HS-5 (cell line): ENCODE measurements at places on chromosomes 12 and 14.

GRCh38 chr12:128408669-128409068, 141.7 kb downstream of the TMEM132C start:
- DNase-seq = no peak

GRCh38 chr14:102694530-102695166, 82.6 kb upstream of the TRAF3 start:
- peak; percentile 41 for DNase-seq

DNA sequence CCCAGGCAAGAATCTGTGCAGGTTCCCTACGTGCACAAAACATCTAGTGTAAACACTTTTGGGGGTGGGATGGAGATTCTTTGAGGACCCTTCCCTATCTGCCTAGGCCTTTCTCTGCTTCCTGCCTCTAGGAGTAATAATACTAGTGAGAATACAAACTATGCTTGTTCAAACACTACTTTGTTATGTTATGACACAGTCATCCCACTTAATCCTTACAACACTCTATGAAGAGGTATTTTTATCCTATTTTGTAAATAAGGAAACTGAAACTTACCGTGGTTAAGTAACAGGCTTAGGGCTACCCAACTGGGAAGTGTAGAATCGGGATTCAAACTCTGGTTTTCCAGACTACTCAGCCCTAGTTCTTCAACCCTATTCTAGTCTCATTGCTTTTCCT, 96.5 kb downstream of the KCNA5 start:
- DNase-seq = no peak

- no peak for DNase-seq
Measured at GRCh38 chr14:61632401-61632800, 62.9 kb upstream of the HIF1A start.

- DNase-seq = no peak
Measured at GRCh38 chr14:56338674-56339073, 220.5 kb downstream of the PELI2 start.

- DNase-seq = no peak
Measured at GRCh38 chr14:60590991-60591414, 58.3 kb downstream of the SIX1 start.

GRCh38 chr12:26465419-26466097, 270.2 kb downstream of the SSPN start:
- DNase-seq = no peak

GRCh38 chr14:99231161-99231849, 40.7 kb downstream of the BCL11B start:
- DNase-seq = no peak

DNA sequence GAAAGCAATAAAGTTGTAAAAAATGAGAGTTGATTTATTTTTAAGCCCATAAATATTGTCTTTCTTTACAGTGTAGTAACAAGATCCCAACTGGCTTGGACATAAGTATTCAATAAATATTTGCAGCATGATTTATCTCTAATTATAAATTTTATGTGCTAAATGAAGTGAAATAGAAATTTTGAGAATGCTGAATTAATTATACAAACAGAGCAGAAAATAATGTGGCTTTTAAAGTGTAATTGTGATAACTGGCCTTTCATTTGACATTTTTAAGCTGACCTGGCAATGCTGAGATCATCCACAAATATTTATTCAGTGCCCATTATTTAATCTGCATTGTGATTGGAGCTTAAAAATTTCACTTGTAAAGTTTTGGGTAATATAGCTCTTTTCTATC, 201.6 kb upstream of the NAV3 start:
- DNase-seq = no peak

- no peak for DNase-seq
Measured at GRCh38 chr14:50237427-50237826, 6.0 kb upstream of the SOS2 start.

- no peak for DNase-seq
Measured at GRCh38 chr14:101064718-101065117, 161.2 kb upstream of the RTL1 start.

DNA sequence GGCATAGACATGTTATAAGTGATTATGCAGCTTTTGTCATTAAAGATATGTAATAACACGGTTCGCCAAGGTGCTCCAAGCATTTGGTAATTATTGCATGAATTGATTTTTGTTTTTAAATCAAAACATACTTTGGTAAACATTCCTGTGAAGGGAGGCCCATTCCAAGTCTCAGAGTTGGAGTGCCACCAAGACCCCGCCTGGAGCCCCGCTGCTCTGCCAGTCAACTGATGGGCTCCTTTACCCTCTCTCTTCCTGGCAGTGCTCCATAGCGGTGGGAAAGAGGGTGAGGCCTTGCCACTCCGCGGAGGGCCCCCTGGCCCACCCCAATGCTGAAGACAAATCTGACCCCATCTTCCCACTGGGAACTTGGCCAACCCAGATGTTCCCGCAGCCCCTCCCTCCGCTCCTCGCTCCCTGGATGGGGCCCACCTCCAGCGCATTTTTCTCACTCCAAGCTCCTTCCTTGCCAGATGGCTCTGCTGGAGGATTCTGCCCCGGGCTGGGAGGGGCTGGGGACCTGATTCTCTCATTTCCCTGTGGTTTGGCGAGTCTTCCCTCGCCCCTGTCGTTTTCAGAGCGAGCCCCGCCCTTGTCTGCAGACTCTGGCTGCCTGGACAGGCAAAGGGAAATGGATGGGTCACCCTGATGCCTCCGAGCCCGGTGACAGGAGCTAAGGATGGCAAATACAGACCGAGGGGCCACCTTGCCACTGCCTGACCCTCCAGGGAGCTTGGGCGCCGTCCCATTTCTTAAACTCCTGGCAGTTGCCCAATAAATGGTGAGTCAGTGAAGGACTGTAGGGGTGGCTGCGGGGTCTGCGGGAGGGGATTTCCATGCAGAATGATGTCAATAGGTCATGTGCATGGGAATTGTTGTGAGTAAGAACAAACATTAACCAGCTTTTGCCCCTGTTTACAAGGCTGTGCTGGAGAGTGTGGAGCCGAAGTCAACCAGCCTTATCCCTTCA, 9.2 kb upstream of the PAPLN start:
- DNase-seq = peak; percentile 30

DNA sequence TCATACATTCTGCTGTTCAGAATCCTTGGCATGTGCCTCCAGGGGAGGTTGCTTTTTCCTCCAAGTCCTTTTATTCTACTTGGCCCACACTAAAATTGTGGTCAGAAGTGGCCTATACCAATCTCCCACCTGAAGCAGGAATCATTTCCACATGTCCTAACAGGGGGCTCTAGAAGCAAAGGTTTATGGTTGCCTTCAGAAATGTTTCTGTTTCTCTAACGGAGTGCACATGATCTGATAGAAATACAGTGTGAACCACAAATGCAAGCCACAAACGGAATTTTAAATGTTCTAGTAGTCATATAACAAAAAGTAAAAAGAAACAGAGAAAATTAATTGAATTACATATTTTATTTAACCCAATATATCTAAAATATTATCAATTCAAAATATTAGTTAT, 4.0 kb downstream of the PTGER2 start:
- DNase-seq = no peak

DNA sequence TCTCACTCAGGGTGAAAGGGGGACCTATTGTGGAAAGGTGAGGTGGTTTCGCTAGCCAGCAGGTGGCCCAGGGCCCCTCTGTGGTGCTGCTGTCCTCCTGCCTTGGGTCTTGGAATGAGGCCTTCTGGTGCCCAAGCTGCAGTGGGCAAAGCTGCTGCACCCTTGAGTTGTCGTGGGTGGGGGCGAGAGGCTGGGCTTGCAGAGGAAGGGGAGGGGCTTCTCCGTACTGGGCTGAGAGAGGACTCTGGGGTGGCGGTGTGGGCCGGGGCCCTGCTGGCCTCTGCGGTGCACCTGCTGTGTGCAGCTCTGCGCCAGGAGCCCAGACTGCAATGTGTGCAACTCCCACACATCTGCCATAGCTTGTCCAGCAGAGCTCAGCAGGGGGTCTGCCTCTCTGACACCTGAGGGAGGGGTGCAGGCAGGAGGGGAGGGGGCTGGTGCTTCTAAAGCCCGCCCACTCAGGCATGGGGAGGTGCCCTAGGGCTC, 145.8 kb downstream of the KIF26A start:
- no peak for DNase-seq

DNA sequence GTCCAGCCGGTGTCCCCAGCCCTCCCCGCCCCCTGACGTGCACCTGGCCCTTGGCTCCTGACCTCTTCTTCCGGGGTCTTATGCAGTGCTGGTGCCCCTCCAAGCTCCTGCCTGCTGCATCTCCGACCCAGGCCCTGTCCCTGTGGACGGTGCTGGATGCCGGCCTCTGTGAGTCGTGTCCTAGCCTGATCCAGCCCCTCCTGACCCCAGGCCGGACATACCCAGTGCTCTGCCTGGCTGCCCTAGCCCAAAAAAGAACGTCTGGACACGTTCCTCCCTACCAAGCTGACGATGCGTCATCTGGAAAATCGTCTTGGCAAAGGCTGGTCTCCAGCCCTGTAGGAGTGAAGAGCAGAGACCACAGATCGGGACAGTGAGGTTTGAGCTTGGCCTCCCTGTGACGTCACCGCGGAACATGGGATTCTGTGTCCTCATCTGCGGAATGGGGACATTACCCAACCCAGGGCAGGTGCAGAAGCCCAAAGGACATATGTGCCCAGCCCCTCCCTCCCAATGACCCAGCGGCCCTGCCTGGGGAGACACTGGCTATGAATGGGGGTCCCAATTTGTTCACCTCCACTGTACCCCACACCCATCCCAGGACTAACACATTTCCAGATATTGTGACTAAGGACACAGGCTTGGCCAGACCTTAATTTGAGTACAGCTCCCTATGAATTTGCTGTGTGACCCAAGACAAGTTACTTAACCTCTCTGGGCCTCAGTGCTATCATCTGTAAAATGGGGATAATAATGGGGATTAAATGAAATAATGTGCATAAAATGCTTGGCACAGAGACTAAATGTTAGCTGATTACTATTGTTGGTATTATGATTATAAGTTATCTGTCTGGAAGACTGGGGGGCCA, 51.0 kb upstream of the BCL11B start:
- DNase-seq = no peak

DNA sequence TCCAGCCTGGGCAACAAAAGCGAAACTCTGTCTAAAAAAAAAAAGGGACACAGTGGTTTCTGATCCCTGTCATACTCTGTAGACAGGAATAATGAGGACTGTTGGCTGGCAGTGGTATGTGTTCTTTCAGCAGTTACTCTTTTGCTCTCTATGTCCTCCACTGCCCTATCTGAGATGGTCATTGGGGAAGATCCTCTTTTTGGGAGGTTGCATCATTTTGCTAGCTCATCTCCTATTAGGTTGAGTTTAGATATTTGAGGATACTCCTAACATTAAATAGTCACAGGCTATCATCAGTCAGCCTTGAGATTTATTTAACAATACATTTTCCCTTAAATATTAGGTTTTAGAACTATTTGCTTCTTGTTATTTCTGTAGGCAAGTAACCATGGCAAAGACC, 5.9 kb upstream of the CCDC91 start:
- DNase-seq = no peak

GRCh38 chr14:27727251-27727770, 1039.3 kb upstream of the FOXG1 start:
- no peak for DNase-seq

DNA sequence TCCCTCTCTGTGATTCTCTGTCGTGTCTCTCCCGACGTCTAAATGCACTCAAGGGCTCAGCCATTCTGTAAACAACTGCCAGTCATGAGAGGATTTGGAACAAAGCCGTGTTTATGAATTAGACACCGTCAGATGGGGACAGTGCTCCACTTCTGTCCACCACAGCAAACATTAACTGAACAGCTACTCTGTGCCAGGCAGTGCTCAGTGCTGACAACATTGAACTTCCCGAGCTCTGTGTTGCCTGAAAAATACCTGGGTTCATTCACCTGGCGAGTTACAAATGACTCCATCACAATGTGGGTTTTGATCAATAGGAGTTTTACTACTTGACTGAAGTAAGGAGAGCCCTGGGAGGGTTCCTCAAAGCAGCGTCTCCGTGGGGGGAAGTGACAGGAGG, 139.3 kb downstream of the GLT1D1 start:
- no peak for DNase-seq

- DNase-seq = no peak
Measured at GRCh38 chr14:104107611-104108569, 22.4 kb downstream of the ASPG start.

DNA sequence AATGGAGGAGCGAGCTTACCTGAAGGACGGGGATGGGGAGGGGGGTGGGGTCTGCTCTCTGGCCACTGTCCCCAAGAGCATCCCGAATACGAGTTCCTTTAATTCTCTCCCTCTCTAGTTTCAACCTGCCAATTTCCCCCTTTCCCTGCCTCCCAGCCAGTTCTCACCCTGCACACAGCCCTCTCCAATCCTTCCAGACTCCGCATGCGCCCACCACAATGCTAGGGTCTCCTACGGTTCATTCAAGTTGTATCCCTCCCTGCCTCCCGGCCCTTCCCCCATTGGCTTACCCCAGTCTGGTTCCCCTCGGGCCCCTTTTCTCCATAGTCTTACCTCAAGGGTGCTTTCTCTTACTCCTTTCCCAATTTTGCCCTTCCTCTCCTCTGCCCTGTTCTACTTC, 708 bp upstream of the IGFBP6 start:
- no peak for DNase-seq

- no peak for DNase-seq
Measured at GRCh38 chr14:33527023-33527634, 423.7 kb downstream of the EGLN3 start.

DNA sequence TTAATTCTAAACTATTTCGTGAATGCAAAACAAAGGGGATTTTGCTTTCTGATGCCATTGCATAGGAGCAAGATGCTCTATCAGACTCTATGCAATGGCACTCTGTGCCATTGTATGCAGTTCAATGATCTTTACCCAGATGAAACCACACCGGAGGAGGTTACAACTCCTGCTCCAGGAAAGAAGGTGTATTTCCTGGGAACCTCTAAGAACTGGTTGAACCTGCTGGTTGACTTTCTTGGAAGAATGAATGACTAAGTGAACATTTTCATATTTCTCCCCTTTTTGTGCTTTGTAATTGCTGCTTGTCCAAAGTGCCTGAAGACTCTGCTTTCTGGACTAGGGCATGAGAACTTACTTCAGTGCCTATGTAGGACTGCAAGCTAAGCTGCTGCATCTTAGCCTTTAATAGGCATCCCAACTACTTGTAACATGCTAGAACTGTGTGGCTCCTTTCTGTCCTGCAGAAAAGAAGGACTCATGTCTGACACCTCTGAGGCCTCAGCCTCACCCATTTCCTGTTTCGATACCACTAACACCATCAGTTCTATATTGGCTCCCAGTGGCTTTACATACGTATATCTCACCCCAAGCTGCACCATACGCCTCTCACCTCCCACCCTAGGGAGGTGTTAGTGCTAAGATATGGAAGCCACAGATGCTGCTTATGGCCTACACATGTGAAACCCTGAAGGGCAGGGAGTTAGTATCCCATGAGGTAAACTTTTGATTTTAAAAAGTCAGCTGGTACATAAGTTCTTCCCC, 193.5 kb upstream of the CNOT2 start:
- DNase-seq = no peak

GRCh38 chr14:57346741-57347140, 43.6 kb upstream of the NAA30 start:
- no peak for DNase-seq

GRCh38 chr12:81207664-81208063, 129.8 kb downstream of the ACSS3 start:
- DNase-seq = no peak
